ENCODE measurements at places on chromosomes 5 and 9.

DNA sequence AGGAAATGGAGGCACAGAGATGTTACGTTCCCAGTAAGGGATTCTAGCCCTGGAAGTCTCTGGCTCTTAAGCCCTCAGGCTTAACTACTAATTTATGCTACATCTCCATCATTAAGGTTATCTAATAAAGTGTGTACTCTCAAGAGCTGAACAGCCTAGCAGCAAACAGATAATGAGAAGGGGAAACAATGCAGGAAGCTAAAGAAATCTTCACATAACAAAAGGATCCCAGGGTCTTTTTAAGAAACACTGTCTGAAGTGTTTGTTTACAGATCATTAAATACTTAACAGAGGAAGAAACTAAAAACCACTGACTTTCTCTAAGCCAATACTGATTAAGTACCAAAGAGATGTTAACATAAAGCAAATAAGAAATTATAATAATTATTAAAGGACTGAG, 129.0 kb downstream of the PAPPA start:
- no peak for DNase-seq

DNA sequence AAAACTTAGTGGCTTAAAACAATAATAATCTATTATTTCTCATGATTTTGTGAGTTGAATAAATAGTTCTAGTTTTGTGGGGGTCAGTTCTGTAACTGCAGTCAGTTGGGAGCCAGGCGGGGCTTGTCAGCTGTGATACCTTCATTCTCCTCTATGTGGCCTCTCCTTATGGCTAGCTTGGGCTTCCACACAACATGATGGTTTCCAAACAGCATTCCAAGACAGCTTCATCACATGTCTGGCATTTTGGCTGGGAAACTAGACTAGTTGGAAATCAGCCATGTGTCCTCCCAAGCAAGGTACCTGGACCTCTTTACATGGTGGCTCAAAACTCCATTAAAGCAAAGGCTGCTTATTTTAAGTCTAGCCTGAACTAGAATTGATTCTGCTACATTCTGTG, 61.4 kb upstream of the RANBP3L start:
- no peak for DNase-seq

GRCh38 chr9:121538221-121538620, 38.6 kb upstream of the GGTA1 start:
- DNase-seq, result no peak

GRCh38 chr5:59813761-59814536, 79.6 kb downstream of the PDE4D start:
- DNase-seq, result peak; percentile 75

DNA sequence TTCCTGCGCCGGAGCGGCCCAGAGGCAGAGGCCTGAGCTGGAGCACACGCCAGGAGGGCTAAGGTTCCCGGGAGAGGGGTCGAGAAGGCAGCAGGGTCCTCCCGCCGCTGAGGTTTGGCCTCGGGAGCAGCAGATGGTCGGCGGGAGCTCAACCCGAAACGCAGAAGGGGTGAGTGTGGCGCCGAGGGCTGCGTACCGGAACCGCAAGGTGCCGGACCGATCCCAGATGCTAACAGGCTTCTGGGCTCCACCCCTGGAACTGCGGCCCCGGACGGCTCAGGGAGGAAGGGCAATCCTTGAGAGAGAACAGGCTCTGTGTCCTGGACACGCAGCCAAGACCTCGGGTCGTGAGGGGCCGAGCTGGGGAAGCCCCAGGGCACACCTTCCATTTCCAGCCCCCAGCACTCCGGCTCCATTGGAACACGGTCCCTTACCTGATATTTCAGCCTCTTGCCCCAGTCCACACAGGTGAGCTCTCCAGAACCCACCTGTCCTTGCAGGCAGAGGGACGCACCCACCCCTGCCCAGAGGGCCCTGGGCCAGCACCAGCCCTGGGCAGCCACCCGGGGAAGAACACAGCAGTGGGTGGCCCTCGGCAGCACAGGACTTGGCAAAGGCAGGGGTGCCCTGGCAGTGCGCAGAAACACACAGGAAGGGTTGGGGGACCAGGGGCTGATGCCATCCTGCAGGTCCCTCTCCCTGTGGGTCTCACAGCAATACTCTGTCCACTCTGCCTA, 1.4 kb downstream of the LHX3 start:
- DNase-seq, result no peak

- no peak for DNase-seq
These were observed 19.6 kb upstream of the FLT4 start for GRCh38 chr5:180668835-180669596.

DNA sequence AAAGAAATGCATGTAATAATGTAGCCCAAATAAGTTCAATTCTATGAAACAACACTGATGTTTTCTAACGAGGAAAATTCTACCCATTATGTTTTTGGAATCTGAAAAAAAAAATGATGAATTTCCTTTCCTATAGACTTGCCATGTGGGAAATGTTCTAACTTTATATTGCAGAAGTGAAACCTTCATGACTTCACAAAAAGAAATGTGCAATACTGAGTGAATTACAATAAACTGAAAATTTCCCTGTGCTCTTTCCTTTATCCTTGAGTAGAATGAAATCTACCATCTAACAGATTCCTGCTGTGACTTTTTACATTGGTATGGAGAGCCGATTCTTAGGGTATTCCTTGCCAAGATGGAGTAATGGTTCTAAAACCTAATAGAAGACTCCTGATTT, 1622.5 kb downstream of the MAT2B start:
- DNase-seq, result no peak

DNA sequence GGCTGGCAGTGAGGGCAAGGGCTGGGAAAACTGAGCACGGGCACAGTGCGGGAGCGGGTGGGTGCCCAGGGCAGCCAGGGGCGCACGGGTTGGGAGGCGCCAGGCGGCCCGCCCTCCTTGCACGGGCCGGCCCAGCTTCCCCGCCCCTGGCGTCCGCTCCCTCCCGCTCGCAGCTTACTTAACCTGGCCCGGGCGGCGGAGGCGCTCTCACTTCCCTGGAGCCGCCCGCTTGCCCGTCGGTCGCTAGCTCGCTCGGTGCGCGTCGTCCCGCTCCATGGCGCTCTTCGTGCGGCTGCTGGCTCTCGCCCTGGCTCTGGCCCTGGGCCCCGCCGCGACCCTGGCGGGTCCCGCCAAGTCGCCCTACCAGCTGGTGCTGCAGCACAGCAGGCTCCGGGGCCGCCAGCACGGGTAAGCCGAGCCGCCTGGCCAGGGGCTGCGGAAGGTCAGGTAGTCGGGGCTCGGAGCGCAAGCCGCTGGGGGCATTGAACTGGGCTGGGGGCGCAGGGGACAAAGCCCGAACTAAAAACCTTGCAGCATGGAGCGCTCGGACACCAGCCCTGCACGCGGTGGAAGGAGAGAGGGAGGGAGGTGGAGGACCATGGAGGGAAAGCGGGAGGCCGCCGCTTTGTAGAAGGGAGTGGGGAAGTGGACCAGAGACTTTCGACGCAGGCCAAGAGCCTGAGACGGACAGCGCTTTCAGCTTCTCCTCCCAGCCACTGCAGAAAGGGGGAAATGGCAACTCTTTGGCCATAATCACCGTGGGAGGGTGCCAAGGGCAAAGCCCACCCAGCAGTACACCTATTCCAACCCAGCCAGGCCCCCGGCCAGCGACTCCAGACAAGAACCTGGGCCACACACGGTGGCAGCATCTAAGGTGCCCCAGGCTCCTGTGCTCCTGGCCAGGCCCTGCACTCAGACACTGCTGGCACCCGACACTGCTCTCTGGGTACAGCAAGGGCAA, at the start of gene TGFBI:
TGFBI (plus strand) TSS at position 207 of the 961 bp plus-strand sequence; CDS start at position 275, 68 bp downstream.
- DNase-seq, result no peak

GRCh38 chr5:66436721-66437120, 159.5 kb upstream of the MAST4 start:
- DNase-seq, result no peak

DNA sequence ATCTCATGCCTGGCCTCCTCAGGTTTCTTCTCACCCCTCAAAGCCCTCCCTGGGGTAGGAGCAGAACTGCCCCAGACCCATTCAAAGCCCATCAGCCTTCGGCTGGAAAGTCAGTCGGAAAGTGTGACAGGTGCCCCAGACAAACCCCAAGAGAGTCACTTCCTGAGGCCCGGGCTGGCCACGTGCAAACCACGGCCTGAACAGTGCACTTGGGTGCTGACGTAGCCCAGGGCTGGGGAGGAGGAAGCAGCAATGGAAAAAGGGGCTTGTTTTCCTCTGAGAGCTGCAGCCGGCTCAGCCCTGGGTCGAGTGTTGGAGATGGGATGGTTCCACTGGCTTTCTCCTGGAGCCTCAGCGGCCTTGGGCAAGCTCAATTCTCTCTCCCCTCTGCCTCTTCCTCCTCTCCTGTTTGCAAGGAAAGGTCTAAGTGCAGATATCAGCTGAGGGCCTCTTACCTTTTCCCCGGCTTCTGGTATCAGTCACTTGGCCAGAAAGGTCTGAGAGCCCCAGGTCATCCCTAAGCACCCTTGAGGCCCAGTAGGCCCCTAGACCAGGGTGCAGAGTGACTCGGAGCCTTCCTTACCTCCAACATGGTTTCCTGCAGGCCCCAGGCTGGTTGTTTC, 5.9 kb upstream of the EGR1 start:
- DNase-seq, result no peak

GRCh38 chr9:125744616-125745015, 2.6 kb upstream of the PBX3 start:
- DNase-seq, result no peak

DNA sequence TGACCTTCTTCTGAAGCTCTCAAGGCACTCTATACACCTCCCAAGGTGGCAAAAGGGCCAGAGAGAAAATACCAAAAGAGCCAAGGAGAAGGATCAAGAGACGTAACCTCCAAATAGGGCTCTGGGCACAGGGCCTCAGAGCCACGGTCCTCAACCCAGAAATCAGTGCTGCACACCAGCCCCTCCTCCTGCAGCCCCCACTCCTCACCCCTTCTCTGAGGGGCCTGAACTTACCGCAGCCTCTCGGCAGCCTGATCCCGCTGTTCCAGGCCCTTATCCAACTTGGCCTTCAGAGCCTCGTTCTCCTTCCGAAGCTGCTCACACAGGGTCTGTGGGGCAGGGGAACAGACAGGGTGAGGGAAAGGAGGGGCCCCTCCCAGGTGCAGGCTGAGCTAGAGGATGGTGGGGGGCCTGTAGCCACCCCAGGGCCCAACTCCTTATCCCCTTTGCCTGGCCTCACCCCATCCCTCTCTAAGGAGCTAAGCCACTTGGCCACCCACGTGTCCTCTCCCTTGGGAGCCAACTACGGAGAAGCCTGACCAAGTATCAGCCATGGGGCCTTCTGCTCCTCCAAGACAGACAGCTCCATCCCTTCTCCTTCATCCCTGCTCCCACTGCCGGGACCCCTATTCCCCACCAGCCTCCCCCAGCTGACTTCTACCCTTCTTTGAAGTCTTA, 28.8 kb downstream of the TNIP1 start:
- DNase-seq, result no peak

- no peak for DNase-seq
These were observed 23.5 kb downstream of the INSYN2B start for GRCh38 chr5:169956756-169957155.

DNA sequence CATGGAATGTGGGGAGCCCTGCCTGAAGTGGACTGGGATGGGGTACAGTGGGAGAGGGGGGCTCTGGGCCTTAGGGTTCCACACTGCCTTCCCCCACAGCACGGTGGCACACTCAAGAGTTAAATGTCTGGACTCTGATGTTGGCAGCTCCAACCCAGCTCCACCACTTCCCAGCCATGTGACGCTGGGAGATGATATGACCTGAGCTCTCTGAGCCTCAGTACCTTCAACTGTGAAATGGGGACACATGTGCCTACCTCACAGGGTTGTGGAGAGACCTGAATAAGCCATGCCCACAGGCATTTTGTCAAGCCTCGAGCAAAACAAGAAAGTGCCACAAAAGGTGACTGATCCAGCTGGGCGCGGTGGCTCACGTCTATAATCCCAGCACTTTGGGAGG, 3.4 kb upstream of the PDGFRB start:
- DNase-seq, result no peak

DNA sequence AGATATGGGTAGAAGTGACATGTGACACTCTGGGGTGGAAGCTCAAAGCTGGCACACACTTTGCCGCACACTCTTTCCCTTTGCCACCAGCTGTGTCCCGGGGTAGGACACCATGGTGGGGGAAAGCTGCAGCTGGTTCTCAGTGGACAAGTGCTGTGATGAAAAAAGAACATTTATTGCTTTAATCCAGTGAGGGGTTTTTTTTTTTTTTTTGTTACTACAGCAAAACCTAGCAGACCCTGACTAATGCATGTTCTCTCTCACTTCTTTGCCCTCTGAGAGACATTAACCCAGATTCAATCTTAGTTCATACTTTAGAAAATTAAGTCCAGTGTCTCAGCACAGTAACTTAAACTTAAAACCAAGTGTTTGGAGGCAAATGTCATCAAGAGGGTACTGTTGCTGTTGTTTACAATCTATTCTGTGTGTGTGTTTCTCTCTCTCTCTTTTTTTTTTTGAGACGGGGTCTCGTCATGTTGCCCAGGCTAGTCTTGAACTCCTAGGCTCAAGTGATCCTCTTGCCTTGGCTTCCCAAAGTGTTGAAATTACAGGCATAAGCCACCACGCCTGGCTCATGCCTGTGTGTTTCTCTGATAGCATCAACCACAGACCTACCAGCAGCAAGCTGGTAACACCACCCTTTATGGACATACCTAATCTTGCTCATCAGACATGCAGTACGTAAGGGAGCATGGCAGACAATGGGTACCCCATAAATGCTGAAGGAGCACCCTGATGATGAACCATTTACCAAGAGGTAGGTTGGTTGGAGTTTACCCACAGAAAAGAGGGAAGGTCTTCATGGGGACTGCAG, 84.7 kb upstream of the TBC1D2 start:
- no peak for DNase-seq

GRCh38 chr9:129494113-129494789, 126.7 kb downstream of the C9orf50 start:
- DNase-seq, result no peak

GRCh38 chr9:83701769-83702168, 6.0 kb downstream of the UBQLN1 start:
- DNase-seq, result peak; percentile 72

DNA sequence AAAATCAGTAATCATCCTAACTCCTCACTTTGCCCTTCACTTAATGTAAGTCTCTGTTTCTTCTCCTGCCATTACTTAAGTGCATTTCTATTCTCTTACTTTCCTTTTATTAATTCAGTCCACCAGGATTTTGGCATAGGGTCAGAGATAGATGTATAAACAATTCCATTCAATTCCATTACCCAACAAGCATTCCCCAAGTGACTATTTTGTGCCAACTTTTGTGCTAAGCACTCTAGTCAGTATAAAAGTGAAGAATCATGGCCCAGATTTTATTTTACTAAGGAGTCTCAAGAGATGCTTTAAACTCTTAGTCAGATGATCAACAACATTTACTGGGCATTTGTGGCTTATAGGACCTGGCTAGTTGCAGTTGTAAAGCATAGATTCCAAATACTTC, 159.3 kb downstream of the DMAC1 start:
- DNase-seq, result no peak

GRCh38 chr5:9644630-9645029, 14.5 kb upstream of the TAS2R1 start:
- no peak for DNase-seq

GRCh38 chr9:82606071-82606470, 456.9 kb downstream of the RASEF start:
- DNase-seq, result no peak

- no peak for DNase-seq
These were observed 43.2 kb downstream of the BARX1 start for GRCh38 chr9:93911801-93912554.

GRCh38 chr9:85536076-85536475, 205.7 kb downstream of the AGTPBP1 start:
- no peak for DNase-seq
